ENCODE measurements at places on chromosomes 12 and 14.

DNA sequence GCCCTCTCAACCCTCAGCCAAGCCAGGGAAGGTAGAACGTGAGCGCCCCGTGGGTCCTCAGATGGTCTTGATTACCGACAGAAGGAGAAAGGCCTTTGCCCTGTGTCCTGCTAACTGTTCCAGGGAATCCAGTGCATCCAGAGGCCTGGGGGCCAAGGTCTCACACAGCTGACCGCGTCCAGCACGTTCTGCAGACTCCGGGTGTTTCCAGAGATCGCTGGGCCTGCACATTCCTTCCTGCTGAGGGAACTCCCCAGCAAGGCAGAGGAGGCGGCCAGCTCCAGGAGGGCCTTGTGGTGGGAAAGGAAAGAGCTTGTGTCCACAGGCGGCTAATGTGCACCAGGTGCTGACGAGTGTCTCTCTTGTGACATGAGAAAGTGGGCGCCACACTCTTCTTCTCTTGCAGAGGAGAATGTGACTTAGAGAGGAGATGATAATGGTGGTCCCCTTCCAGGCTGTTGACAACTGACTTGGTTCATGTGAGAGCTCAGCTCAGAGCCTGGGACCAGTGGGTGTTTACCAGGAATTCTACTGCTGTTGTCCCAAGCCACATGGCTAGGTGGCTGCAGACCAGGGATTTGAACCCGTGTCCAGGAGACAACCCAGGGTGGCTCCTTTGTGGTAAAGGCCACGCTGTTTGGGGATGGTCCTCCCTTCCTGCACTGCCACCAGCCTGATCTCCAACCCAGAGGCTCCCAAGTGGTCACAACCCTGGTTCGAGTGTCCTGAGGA lies 46.8 kb upstream of the DLK1 start:
- DNase-seq, result no peak

- peak; percentile 90 for DNase-seq
These were observed 1.0 kb upstream of the DDX23 start for GRCh38 chr12:48852734-48853688.

GRCh38 chr14:34817768-34818167 lies 57.4 kb downstream of the BAZ1A start:
- no peak for DNase-seq

- DNase-seq, result no peak
These were observed 88.2 kb downstream of the CACNA1C start for GRCh38 chr12:2140858-2141519.

DNA sequence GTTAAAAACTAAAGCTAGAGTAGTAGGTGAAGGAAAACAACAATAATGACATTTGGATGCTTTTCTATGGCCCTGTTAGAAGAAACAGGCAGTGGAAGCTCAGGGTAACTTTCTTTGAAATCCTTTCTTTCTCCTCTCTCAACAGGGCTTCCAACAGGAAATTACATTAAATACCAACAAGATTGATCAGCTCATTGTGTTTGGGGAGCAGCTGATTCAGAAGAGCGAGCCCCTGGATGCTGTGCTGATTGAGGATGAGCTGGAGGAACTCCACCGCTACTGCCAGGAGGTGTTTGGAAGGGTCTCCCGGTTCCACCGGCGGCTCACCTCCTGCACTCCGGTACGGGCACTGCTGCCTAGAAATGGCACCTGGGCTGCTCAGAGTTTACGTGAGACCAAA lies 81.5 kb downstream of the ESR2 start:
- no peak for DNase-seq

GRCh38 chr14:96042248-96042930 lies 3.2 kb downstream of the C14orf132 start:
- no peak for DNase-seq

- DNase-seq, result peak; percentile 33
These were observed 49.8 kb downstream of the SMUG1 start for GRCh38 chr12:54139019-54139418.

All from RKO (cell line).